Vagina (tissue), 2 donors: ENCODE measurements at places on chromosomes 7 and 10.

GRCh38 chr7:36391436-36392198 is 2.0 kb downstream of the ANLN start:
- DNase-seq, result no peak

DNA sequence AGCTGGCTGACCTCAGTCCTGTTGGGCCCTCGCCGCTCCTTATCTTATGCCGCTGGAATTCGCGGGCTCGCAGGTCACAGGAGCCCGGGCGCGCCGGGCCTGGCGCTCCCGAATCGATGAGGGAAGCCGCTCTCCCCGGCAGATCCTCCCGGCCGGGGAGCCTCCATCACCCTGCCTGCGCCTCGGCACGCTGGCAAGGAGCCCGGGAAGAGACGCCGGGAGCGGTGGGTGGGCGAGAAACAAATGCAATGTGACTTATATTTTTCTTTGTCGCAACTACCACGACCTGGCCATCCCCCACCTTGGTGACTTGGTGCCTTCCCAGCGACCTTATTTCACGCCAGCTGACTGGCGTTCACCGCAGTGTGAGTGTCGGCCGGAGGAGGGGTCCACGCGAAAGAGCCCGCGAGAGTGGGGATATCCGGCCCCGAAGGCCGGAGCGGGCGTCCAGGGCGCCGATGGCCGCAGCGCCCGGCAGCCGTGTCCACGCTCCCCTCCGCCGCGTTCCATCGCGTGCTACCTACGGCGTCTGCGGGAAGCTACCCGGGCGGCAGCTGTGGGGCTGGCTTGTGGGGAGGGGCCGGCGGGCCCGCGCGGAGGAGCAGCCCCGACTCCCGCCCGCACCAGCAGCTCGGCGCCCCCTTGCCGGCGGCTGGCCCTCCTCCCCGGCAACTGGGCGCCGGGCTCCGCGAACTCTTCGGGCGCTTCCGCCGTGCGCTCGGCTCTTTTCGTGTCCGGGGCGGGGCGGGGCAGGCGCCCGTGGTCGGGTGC is 494 bp upstream of the BMPR1A start:
- no peak for DNase-seq

DNA sequence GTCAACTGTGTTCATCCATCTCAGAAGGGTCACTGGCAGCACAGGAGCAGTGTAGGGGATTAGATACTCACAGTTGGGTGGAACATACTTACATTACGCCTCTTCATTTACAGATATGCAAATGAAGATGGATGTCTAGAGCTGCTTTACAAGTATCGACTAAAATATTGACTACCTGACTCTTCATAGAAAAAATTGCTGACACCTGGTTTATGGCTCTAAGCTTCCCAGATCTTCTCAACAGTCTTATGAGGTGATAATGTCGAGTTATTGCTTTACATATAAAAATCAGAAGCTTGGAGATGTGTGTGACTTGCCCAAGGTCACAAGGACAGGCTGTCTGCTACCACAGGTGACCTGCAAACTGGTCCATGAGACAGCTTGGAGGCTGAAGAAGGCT is 677.2 kb downstream of the TYW1 start:
- DNase-seq, result no peak

DNA sequence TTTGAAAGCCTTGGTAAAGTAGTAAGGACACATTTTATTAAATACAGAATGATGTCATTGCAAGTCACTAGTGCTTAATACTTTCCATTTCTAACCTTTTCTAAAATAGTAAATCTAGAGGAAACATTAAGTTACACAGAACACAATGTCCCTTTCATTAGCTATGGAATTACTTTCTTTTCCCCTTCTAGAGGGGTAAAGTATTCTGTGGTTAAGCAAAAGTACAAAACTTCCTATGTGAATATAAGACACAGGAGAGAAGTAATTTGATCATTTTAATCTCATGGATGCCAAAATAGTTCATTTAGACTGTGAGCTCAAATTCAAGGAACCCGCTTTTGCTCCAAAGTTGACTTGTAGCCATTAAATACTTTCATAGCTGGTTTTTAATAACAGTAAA is 49.8 kb downstream of the SEMA3E start:
- no peak for DNase-seq

- no peak for DNase-seq
Observed at GRCh38 chr7:131238347-131238931, 89.2 kb upstream of the MKLN1 start.

DNA sequence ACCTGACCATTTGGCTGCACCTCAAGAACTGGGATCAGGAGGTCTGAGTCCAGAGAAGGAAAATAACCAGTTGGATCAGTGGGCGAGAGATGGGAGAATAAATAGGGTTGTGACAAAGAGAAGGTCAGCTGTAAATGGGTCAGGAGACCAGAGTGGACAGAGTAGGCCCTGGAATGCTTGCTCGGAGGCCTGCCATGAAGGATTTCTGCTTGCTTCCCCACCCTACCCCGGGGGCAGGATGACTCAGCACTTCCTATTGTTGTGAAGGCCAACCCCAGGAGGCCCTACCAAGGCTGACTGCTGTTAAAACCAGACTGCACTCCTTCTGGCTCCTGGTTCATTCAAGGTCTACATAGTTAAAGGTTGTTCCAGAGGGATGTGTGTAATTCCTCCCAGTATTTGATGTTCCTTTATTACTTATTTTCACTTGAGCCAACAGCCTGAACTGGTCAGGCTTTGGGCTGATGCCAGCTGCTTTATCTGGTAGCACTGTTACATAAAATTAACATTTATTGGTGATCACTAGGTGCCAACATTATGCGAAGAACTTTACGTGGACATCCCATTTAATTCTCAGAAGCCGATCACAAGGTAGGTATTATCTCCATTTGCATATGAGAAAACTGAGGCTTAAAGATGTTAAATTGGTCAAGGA is 27.3 kb upstream of the IFRD1 start:
- DNase-seq, result no peak

DNA sequence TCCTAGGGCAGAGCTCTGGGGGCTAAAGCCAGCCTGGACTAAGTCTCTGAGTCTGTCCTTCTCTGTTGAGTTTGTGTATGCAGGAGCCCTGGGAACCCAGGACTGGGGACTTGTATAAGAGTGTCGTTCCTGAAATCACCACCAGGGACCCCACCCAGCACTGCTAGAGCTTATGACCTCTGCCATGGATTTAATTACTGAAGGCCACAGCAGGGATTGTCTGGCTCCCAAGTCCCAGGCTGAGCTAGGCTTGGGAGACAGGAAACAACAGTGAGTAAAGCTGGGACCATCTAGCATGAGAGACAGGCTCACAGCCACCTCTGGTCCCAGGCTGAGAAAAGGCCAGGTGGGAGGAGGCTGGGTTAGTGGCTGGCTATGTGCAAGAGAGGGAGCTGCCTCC is 1.4 kb upstream of the TSPAN15 start:
- DNase-seq, result no peak

DNA sequence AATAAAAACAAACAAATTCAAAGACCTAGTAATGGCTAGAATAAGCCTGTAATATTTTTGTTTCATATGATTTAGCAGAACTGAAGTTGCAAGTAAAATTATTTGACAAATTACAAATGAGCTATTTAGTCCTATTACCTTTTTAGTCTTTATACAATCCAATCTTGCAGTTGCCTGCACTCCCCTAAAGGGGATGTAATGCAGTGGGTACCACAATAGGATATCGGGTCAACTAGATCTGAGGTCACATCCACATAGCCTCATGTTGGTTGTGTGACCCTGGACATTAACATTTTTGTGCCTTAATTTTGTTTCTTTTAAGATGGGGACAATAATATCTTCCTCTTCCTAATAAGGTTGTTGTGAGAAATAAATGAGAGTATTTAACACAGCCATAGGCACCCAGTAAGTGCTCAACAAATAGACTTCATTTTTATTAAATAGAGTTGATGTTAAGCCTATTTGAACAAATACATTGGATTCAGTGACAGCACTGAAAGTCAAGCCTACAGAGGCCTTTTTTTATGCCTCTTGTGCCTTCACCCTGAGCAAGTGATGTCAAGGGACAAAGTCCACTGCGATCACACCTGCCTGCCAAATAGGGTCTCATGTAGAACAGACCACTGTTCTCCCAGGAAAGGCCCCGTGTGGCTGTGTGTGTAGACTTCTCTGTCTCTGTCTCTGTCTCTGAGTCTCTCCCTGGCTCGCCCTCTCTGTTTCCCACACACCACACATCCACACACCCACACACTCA is 124.8 kb downstream of the EVX1 start:
- no peak for DNase-seq

DNA sequence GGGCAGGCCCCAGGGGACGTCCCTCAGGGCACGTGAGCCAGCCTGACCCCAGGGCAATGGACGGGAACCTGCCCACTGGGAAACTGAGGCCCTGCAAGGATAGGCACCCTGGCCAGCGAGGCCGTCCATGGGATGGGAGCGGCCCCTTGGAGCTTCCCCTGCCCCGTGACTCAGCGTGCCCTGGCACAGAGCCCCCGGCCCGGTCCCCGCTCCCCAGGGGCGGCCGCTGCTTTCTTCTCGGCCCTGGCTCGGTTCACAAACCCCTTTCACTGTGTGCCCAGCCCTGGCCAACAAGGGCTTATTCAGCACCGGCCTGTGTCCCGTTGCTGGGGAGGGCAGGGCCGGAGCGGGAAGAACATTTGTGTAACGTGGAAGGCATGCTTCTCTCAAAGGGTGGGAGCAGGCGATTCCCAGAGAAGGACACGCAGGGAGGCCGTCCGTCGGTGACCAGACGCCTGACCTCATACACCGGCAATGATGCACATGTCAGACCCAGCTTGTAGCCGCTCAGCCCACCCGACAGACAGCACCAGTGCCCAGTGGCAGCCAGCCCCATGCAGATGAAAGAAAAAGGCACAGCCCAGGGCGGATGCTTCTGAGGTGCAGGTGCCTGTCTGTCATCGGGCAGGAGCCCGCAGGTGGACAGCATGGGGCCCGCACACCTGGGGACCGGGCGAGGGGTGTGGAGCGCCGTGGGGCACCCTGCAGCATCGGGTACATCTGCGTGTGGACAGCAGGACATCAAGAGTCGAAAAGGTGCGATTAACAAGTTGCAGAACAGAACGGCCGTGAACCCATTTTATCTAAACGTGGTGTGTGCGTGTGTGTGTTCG is 94.5 kb downstream of the PDGFA start:
- no peak for DNase-seq

GRCh38 chr10:131424836-131425491 is 113.4 kb upstream of the TCERG1L start:
- no peak for DNase-seq

GRCh38 chr10:42952349-42952748 is 124.5 kb upstream of the RET start:
- peak; percentile 80 for DNase-seq

- DNase-seq, result no peak
Observed at GRCh38 chr10:128001849-128002248, 94.9 kb downstream of the PTPRE start.

GRCh38 chr10:50260791-50261281 is 9.5 kb upstream of the ASAH2 start:
- DNase-seq, result no peak

- DNase-seq, result no peak
Observed at GRCh38 chr7:79258826-79259225, 194.6 kb downstream of the MAGI2 start.

DNA sequence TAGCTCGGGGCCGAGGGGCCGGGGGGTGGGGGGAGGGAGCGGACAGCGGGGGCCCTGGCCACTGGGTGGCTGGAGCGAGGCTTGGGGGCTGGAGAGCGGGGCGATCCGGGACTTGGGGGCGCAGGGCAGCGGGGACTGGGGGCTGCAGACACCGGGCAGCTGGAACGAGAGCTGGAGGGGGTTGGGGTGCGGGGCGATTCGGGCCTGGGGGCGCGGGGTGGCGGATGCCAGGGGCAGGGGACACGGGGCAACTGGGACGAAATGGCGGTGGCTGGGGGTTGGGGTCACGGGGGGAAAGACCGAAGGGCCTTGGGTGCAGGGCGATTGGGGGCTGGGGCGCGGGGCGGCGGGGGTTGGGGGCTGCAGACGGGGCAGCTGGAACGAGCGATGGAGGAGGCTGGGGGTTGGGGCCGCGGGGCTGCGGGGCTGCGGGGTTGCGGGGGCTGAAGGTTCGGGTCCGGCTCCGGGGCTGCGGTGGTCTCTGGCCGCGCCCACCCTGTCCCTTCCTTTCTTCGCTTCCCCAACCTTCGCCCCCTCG is 590 bp downstream of the COL26A1 start:
- no peak for DNase-seq
